ENCODE measurements at places on chromosomes 5 and 9. TPM values are rescaled to one million over a fixed set of nuclear protein-coding genes. Genes with fewer than 3 reads are reported as not detected.

Gene MAP1B
- 83.4 TPM for total RNA-seq

Gene CCL27
- not detected for total RNA-seq

Gene APBA1
- 8.8 TPM for total RNA-seq

Gene ANKH
- 5.4 TPM for total RNA-seq

Gene PRELID1
- total RNA-seq = 64.2 TPM

Gene TOR4A
- 22.1 TPM for total RNA-seq

Gene ASTN2
- total RNA-seq = 11.3 TPM

Gene PCDHGC4
- total RNA-seq = 3.0 TPM

Gene SLC6A18
- total RNA-seq = not detected

Gene SDHA
- 150 TPM for total RNA-seq

Gene FOXD4L4
- total RNA-seq = 0.26 TPM

Gene IL4
- not detected for total RNA-seq

Gene EGFL7
- total RNA-seq = 7.9 TPM

Gene DMRTA1
- total RNA-seq = 0.26 TPM

Gene PROB1
- 0.77 TPM for total RNA-seq

Gene TRIP13
- 2.1 TPM for total RNA-seq

Gene LCN10
- not detected for total RNA-seq

Gene NIPAL4
- 0.17 TPM for total RNA-seq

Gene MLANA
- total RNA-seq = not detected

Gene ZNF608
- total RNA-seq = 18.0 TPM

Gene EPB41L4A
- total RNA-seq = 0.51 TPM

Gene C6
- 0.26 TPM for total RNA-seq

Gene RELL2
- total RNA-seq = 2.6 TPM

Gene IGIP
- 13.4 TPM for total RNA-seq

Gene ADAMTS6
- total RNA-seq = 48.3 TPM

Measured in fibroblast of lung (primary cell).